ENCODE measurements at places on chromosomes 1 and 21. TPM values are rescaled to one million over a fixed set of nuclear protein-coding genes. Genes with fewer than 3 reads are reported as not detected.

GRCh38 chr1:150906329-150906728 is 19.4 kb downstream of the CTXND2 start:
- DNase-seq: no peak

DNA sequence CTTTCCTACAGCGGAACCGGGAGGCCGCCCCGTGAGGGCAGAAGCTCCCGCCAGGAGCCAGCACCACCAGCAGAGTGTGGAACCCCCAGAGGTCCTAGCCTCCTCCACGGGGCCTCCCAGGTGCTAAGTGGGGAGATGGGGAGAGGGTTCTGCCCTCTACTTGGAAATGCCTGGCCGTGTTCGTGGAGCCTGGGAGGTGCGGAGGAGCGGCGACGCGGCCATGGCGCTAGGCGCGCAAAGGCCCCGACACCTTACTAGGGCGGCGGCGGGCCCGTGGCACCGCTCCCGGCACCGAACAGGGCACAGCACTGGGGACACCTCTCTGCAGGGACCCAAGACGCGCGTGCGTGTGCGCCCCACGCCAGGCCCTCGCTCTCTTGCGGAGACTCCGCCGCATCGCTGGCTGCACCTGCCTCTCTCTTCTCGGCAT is 1.3 kb upstream of the CACNA1E start:
- no peak for DNase-seq

DNA sequence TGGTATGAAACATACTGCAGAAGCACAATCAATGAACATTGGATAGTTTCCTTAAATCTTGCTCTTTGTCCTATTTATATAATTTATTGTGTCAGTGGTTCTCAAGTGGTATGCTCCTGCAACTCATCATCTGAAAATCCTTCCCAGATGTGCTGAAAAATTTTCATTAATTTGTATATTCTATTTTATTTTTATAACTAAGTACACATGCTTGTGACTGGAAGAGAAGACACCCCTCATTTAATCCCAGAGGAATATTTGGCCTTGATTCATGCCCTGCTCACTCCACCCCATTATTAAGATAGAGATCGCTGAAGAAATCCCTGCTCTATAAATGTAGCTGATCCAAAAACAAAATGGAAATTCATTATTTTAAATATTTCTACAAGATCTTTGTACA is 870.5 kb upstream of the CXADR start:
- DNase-seq: no peak

Gene SYNC
- 1.2 TPM for polyA plus RNA-seq

- no peak for DNase-seq
Observed at GRCh38 chr21:46354046-46354445, 30.1 kb downstream of the PCNT start.

DNA sequence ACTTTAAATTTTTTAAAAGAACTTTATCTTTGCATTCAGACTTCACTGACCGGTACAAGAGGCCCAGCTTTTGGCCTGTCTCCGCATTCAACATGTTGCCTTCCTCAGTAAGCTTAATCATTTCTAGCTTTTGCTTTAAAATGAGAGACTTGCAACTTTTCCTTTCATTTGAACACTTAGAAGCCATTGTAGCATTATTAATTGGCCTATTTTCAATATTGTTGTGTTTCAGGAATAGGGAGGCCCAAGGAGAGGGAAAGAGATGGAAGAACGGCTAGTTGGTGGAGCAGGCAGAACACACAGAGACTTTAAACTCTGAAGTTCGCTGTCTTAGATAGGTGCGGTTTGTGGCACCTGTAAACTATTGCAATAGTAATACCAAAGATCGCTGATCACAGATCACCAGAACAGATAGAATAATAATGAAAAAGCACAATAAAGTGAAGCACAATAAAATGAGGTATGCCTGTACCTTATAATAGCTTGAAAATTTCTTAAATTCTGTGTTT is 31.4 kb downstream of the RABGAP1L start:
- DNase-seq: no peak

DNA sequence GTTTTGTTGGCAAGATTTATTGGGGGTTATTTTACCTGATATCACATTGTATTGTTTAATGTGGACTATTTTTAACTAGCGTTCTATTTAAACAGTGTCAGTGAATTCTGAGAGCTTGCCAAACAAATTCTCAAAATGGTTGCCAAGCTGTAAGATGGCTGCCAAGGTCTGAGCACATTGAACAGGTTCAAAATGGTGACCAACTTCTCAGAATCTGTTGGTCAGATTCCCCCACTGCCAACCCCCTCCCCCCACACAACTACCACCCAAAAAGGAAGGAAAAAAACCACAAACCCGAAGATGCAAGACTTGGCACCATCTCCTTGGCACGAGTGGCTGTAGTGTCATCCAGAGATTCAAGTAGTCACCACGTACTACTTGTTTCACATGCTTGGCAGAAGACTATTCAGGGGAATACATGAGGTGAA is 159.1 kb downstream of the NFIA start:
- DNase-seq: no peak

Data from left kidney (tissue), 8 donors.